ENCODE measurements at places on chromosomes 3 and 15.

DNA sequence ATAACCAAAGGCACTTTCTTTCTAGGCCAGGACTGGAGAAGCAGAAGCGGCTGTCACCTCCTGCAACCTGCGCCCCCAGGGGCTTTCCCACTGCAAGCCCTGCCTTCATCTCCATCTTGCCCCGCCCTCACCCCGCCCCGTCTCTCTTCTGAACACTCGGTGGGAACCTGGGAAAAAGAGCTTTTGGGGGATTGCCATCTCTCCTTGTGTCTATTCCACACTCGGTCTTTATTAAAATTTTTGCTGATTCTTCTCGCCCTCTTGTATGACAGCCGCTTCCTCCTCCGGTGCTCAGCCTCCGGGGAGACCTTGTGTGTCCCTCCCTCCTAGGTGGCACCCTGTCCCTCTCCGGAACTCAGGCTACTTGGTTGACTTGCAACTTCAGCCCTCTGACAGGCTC lies 41.9 kb upstream of the SPESP1 start:
- H3K36me3 ChIP-seq, result no peaks in the 10 kb centered on the region
- no peak overlapping the region for H3K27ac ChIP-seq
- H3K4me1 ChIP-seq, result no peaks in the 10 kb centered on the region

DNA sequence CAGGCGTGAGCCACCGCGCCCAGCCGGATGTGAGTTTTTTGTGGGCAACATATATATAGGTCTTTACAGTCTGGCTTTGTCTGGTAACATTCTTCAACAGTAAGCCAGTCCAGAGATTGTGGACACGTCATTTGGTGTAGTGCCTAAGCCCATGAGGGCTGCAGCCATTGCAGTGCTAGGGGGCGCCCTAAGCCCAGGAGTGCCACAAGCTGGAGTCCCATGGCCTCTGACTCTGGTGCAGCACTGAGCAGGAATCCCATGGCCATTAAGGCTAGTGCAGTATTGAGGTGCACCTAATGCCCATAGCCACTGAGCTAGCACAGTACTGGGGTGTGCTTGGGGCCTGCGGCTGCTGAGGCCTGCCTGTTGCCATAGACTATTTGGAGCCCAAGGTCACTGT lies 136.4 kb upstream of the NDN start:
- no peaks in the 10 kb centered on the region for H3K27me3 ChIP-seq
- H3K4me1 ChIP-seq, result no peaks in the 10 kb centered on the region
- no peak for DNase-seq
- no peak overlapping the region for H3K27ac ChIP-seq
- H3K4me3 ChIP-seq, result no peak overlapping the region
- no peaks in the 10 kb centered on the region for H3K36me3 ChIP-seq

- H3K36me3 ChIP-seq, result peaks cover 6% of the 10 kb centered on the region
- no peaks in the 10 kb centered on the region for H3K27me3 ChIP-seq
- H3K4me3 ChIP-seq, result no peak overlapping the region
- H3K27ac ChIP-seq, result no peak overlapping the region
Measured at GRCh38 chr3:170083343-170083742, 45.5 kb downstream of the GPR160 start.

DNA sequence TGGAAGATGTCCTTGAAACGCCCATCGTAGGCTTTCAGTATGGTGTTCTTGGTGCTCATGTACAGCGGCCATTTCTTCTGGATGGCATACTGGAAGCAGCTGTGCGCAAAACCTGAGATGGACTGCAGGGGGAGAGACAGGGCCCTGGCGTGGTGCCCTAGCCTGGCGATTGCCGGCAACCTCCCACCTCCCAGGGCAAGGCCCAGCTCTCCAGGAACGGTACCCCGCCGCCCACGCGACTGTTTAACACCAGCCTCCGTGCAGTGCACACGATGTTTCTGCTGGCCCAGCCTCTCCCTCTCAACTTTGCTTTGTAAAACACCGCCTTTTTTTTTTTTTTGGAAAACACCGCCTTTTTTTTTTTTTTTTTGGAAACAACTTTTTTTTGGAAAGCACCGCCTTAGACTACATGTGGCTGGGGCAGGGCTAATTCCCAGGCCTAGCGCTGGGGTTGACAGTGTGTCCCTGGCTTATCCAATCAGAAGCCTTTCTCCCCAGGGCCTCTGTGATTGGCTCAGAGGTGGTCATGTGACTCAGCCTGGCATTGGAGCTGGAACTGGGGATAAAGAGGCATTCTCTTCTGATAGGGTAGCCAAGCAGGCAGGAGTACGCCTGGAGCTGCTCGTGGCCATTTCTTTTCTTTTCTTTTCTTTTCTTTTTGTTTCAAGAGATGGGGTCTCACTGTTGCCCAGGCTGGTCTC lies 14.7 kb downstream of the IDH2 start:
- no peak overlapping the region for H3K4me3 ChIP-seq
- peaks cover 6% of the 10 kb centered on the region for H3K36me3 ChIP-seq
- H3K27me3 ChIP-seq, result no peaks in the 10 kb centered on the region
- H3K27ac ChIP-seq, result no peak overlapping the region
- H3K4me1 ChIP-seq, result peaks cover 2% of the 10 kb centered on the region

GRCh38 chr3:57682284-57682683 lies 10.6 kb downstream of the DENND6A start:
- H3K36me3 ChIP-seq, result peaks cover 4% of the 10 kb centered on the region
- no peak overlapping the region for H3K4me3 ChIP-seq
- no peaks in the 10 kb centered on the region for H3K4me1 ChIP-seq
- no peaks in the 10 kb centered on the region for H3K27me3 ChIP-seq
- H3K27ac ChIP-seq, result no peak overlapping the region
- no peak for DNase-seq

- H3K4me1 ChIP-seq, result no peaks in the 10 kb centered on the region
- no peaks in the 10 kb centered on the region for H3K27me3 ChIP-seq
- no peak overlapping the region for H3K27ac ChIP-seq
- H3K36me3 ChIP-seq, result peaks cover 10% of the 10 kb centered on the region
Measured at GRCh38 chr3:143041903-143042302, 40.5 kb downstream of the U2SURP start.

DNA sequence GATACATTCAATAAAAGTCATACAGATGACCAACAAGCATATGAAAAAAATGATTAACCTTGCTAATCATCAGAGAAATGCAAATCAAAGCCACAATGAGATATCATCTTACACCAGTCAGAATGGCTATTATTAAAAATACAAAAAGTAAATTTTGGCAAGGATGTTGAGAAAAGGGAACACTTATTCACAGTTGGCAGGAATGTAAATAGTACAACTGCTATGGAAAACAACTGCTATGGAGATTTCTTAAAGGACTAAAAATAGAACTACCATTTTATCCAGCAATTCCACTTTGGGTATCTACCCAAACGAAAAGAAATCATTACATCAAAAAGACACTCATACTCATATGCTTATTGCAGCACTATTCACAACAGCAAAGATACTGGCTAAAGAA lies 1121.8 kb downstream of the TBL1XR1 start:
- H3K27ac ChIP-seq, result no peak overlapping the region
- H3K4me1 ChIP-seq, result no peaks in the 10 kb centered on the region
- DNase-seq, result no peak
- H3K36me3 ChIP-seq, result no peaks in the 10 kb centered on the region
- H3K4me3 ChIP-seq, result no peak overlapping the region
- H3K27me3 ChIP-seq, result no peaks in the 10 kb centered on the region

DNA sequence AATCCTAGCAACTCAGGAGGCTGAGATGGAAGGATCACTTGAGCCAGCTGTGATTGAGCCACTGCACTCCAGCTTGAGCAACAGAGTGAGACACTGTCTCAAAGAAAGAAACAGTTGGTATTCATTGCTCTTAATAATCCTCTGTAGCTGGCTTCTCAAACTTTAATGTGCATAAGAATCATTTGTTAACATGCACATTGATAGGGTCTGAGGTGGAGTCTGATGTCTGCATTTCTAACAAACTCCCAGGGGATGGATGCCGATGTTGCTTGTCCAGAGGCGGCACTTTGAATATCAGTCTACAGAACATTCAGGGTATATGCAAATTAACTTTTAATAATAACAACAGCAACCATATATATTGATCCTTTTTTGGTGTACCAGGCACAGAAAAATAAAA lies 39.9 kb downstream of the NKIRAS1 start:
- H3K36me3 ChIP-seq, result peaks cover 11% of the 10 kb centered on the region
- DNase-seq, result no peak
- H3K4me3 ChIP-seq, result no peak overlapping the region
- H3K27ac ChIP-seq, result no peak overlapping the region
- no peaks in the 10 kb centered on the region for H3K4me1 ChIP-seq

- H3K4me1 ChIP-seq, result no peaks in the 10 kb centered on the region
- DNase-seq, result no peak
- no peak overlapping the region for H3K4me3 ChIP-seq
- H3K36me3 ChIP-seq, result peaks cover 2% of the 10 kb centered on the region
Measured at GRCh38 chr3:67489816-67490215, 164.6 kb downstream of the SUCLG2 start.

GRCh38 chr3:71456156-71456555 lies 127.4 kb downstream of the FOXP1 start:
- no peak overlapping the region for H3K4me3 ChIP-seq
- peaks cover 3% of the 10 kb centered on the region for H3K4me1 ChIP-seq
- no peaks in the 10 kb centered on the region for H3K27me3 ChIP-seq
- no peak for DNase-seq

DNA sequence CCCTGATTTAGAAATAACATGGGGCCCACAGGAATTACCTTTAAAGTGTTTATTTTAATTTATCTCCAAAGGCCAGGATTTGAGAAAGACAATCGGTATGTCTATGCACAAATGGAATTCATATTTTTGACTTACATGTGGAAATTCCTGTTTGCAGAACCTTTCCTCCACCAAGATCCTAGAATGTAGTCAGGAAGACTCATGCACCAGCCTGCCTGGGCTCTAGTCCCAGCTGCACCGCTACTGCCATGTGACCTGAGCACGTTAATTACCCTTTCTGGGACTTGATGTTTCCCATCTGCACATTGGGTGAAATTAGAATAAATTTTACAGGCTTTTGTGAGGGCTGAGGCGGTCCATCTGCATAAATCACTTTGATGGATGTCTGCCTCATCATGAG lies 194.2 kb downstream of the ATP10A start:
- DNase-seq, result no peak
- peaks cover 7% of the 10 kb centered on the region for H3K27me3 ChIP-seq
- H3K27ac ChIP-seq, result no peak overlapping the region
- H3K36me3 ChIP-seq, result no peaks in the 10 kb centered on the region

DNA sequence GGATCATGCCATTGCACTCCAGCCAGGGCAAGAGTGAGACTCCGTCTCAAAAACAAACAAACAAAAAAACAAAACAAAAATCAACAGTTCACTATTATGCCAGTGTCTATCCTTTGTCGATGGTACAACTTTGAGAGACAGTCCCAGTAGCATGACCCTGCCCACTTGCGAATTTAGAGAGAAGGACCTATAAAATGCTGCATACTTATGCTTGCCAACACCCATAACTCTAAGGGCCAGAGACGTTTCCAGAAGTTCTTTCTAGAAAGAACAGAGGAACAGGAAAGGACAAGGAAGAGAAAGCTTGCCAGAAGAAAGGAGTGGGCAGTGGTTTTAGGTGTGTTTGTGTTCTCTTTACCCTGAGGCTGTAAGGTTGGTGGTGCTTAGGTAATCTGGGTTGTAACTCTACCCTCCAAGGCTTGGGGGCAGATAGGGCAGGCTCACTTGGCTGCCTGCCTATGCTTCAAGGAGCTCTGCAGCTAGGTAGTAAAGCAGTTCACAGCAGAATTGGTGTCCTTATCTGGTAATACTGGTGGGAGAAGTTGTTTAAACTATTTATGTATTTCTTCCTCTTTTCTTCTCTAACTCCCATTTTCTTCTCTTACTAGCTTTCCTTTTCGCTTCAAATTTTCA lies 50.6 kb upstream of the SPPL2A start:
- H3K27me3 ChIP-seq, result no peaks in the 10 kb centered on the region
- H3K4me1 ChIP-seq, result no peaks in the 10 kb centered on the region
- DNase-seq, result peak; percentile 56

DNA sequence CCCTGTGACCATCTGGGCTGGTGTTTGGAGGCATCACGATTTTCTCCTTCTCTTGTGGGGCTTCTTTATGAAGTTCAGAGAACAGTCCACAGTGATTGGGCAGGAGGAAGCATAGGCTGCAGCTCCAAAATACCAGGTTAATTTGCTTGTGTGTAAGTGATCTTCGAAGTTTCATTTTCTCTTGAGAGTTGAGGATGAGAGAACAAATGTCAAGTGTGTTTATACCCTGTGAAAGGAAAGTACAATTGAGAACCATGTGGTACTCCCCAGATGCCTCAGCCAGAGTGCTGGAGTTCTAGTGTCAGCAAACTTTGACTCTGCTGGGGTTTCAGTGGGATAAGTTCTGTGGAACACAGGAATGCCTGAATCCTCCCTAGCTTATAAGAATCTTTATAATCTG lies 357.1 kb upstream of the CFAP20DC start:
- H3K36me3 ChIP-seq, result no peaks in the 10 kb centered on the region
- DNase-seq, result no peak
- peak overlapping the region; percentile 64 for H3K27ac ChIP-seq
- H3K4me1 ChIP-seq, result no peaks in the 10 kb centered on the region
- no peaks in the 10 kb centered on the region for H3K27me3 ChIP-seq

DNA sequence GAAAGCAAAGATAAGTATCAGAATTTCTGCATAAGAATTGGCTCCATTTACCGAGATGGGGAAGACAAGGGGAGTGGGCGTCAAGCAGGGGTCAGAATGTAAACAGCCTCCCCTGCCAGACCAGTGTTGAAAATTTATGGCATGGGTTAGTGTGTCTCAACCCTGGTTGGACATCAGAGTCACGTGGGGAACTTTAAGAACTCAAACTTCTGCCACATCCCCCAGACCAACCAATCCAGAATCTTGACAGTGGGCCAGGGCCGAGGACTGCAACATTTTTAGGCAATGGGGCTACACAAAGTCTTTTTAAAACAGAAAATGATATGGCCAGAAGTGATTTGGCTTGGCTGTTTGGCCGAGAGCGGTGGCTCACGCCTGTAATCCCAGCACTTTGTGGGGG lies 14.3 kb upstream of the MASP1 start:
- H3K27ac ChIP-seq, result no peak overlapping the region
- H3K27me3 ChIP-seq, result no peaks in the 10 kb centered on the region
- no peaks in the 10 kb centered on the region for H3K36me3 ChIP-seq
- no peak for DNase-seq
- H3K4me1 ChIP-seq, result no peaks in the 10 kb centered on the region

DNA sequence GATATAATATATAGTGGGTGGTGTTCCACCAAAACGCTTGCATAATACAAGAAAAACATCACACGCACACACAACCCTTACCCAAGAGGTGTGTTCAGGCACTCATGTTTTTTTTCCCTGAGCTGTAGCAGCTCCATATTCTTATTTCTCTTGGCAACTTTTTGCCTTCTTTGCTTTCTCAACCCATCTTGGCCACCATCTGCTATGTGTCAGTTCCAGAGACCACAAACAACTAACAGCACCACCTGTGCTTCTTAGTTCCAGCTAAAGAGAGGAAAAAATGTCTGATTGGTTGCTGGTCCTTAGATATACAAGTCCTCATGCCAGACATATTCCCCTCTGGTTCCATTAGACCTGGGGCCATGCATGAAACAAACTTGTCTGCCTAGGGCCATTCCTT lies 11.9 kb downstream of the ACTC1 start:
- no peaks in the 10 kb centered on the region for H3K27me3 ChIP-seq
- no peak overlapping the region for H3K27ac ChIP-seq
- no peak for DNase-seq
- no peak overlapping the region for H3K4me3 ChIP-seq
- H3K36me3 ChIP-seq, result no peaks in the 10 kb centered on the region

DNA sequence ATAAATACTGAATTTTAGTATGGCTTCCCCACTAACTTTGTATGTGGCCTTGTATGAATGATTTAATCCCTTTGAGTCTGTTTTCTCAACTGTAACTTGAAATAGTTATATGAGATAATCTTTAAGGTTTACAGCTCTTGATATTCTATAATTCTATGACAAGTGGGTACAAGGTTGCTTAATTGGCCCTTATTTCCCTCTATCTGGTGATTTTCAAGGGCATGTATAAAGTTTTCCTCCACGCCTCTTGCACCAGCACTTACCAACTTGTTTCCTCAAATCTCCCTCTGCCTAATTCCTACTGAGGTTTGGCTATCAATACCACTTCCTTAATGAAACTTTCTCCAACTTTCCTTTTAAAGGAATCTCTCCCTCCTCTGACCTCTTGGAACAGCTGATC lies 112.9 kb downstream of the ISL2 start:
- no peaks in the 10 kb centered on the region for H3K4me1 ChIP-seq
- H3K27ac ChIP-seq, result no peak overlapping the region
